ENCODE measurements at places on chromosomes 5 and 9. TPM values are rescaled to one million over a fixed set of nuclear protein-coding genes. Genes with fewer than 3 reads are reported as not detected.

The FAM240B gene
- total RNA-seq, result not detected

GRCh38 chr5:44358421-44358820 is 30.8 kb downstream of the FGF10 start:
- no peak for DNase-seq

DNA sequence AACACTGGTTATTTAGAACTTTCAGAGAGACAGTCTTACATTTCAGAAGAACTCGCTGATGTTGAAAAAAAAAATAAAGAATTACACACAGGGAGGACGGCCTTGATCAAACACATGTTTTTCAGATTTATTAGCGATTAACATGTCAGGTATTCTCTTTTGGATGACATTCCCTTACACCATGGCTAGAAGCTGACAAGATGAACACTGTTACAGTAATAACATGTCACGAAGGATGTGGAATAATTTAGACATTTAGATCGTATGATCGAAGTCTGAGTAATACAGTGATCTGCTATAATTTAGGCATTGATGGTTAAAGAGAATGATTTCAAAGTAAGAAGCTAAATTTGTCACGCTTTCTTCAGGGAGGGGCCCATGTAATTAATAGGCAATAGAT is 24.6 kb upstream of the FBXL7 start:
- DNase-seq, result no peak

DNA sequence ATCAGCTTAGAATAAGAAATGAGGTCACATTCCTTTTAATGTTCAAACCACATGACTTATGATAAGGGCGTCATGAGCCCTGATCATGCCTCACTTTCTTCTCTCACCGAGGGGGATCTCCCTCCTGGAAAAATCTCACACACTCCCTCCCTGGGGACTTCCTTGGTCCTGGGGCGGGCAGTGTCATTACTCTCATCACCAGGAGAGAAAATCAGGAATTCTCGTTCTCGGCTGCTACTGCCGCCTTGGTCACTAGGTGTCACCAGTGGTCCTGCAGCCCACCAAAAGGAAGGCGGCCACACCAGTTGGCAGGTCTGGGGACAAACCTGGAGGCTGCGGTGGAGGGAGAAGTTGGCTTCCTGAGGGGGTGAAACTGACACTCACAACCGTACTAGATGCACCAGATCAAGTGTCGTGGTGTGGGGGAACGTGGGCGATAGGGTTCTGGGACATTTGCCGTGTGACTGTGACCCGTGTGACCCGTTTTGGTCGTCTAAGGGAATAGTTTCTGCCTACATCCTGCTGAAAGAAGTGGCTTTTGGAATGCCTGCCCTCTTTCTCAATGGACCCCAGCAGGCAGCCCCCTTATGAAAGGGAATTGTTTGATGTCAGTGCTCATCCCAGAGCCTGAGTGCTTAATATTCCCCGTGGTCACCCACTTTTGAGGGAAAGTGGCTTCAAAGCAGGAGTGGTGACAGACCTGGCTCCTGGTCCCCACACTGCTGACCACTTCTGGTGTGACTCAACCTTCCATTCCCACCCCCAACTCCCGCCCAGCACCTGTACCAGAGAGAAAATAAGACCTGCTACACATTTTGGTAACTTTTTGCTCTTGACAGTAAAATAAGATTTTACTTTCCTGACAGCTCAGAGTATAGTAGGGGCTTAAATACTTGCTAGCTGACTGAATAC is 63.2 kb downstream of the ACER2 start:
- no peak for DNase-seq

DNA sequence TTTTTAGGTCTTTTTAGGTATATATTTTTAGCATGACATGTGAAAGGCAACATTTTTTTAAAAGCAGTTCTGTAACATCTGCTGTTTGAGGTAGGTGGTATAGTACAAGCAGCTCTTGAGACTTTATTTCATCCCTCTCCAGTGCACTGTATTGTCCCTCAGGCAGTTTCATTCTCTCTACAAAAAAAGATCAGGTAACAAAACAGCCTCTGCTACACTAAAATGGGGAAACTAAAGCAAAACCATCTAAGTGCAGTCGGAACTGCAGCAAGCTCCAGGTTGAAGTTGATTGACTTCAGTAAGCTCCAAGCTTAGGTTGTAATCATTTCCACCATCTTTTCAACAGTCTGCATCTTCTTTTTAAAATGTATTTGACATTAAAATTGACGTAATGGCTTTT is 195.6 kb downstream of the DEPDC1B start:
- DNase-seq, result no peak

- DNase-seq, result no peak
Observed at GRCh38 chr9:80435591-80435990, 863.8 kb downstream of the TLE4 start.

GRCh38 chr5:121189342-121190305 is 662.1 kb upstream of the FTMT start:
- DNase-seq, result no peak

DNA sequence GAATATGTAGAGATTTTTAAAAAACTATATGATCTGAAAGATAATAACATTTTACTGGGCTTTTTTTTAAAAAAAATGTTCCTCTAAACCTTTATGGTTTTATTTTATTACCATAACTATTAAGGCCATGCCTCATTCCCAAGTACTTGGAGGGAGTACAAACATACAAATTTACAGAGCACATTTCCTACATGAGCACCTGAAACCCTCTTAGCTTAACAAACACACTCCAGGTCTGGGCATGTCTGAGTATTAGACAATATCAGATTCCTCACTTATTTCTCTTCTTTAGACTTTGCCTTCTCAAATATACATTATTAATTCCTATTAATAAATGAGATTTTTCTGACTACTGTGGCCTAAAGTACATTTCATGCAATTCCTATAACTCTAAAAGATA is 319.2 kb downstream of the SLCO4C1 start:
- no peak for DNase-seq

The NFIB gene
- 76.4 TPM for total RNA-seq

The PKD2L2 gene
- total RNA-seq, result not detected

DNA sequence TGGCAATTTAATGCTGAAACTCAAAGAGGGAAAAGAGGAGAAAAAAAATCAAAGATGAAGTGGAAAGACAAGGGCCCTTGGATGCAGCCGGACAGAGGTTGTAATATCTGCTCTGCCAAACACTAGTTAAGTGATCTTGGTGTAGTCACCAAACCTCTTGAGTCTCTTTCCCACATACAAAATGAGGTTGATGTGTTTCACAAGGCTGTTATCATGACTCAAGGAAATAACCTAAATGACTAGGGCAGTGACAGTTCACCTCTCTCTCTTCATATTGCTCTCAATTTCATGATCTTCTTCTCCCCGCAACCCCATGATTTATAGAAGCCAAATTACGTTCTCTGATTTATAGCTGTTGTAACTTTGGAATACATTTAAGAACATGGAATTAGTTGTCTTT is 44.9 kb downstream of the PIK3R1 start:
- DNase-seq, result no peak

The FLT4 gene
- total RNA-seq, result 3.4 TPM

- DNase-seq, result no peak
Observed at GRCh38 chr9:123614306-123615263, 258.6 kb downstream of the CRB2 start.

DNA sequence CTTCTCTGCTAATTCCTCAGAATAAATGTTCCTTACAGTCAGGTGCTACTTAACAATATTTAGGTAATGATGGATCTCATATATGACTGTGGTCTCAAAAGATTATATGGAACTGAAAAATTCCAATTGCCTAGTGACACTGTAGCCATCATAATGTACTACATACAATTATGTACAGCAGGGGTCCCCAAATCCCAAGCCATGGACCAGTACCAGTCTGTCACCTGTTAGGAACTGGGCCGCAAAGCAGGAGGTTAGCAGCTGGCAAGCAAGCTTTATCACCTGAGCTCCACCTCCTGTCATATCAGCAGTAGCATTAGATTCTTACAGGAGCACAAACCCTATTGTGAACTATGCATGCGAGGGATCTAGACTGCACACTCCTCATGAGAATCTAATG is 69.6 kb downstream of the NR2F1-AS1 start:
- no peak for DNase-seq

GRCh38 chr9:33331377-33331891 is 41.1 kb downstream of the NFX1 start:
- no peak for DNase-seq

- DNase-seq, result no peak
Observed at GRCh38 chr9:35313916-35314315, 152.1 kb downstream of the UNC13B start.

The CA9 gene
- not detected for total RNA-seq

DNA sequence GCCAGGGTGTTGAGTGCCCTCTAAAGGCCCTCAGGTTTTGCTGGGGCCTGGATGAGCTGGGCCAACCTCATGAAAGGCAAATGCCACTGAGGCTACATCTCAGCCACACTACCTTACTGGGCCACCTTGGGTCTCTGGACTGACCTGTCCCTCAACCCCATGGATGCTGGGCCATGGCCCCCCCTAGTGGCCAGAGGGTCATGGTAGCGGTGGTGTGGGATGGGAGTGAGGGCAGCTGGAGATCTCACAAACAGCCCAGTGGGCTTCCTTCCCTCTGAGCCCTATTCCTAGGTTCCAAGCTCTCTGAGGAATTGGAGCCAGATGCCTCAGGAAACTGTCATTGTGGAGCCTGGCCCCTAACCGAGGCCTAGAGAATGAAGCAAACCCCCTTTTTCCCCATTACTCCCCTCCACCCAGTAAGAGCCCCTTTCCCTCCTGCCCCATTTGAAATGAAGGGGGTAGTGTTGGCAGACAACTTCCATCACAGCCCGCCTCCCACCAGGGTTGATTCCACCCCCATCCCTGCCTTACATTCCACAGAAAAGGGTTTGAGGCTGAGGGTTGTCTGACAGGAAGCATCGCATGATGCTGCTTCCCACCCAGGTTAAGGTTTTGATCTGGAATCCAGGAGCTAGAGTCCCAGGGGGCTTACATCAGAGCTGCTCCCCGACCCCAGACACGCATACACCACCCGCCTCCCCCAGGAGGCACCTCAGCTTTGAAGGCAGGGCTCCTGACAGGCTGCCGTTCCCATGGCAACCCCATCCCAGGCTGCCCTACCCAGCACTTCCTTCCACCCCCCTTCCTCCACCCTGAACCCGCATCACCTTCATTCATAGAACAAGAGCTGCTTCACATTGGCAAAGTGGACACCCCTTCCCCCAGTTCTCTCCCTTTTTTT is 63.9 kb downstream of the PCDH1 start:
- no peak for DNase-seq

The WWC1 gene
- 183 TPM for total RNA-seq

DNA sequence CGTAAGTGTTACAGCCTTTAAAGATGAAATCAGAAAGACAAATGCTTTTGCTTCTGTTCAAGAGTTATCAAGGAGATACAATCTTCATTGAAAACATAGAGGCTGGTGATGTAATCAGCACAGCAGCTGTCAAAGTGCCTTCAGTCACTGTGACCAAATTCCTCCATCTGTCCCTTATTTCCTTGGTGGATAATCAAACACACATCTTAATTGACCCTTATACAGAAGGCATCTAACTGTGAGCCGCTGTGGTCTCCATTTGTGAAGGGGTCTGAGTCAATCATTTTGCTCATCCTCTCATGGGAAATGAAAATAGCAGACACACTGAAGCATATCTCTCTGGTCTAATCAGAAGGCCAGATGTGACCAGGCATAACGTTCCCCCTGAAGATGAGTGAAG is 130.1 kb upstream of the TLR4 start:
- no peak for DNase-seq

The MUSK gene
- total RNA-seq, result not detected

GRCh38 chr5:163645421-163646416 is 140.3 kb downstream of the MAT2B start:
- no peak for DNase-seq

The MARCHF11 gene
- total RNA-seq, result 1.2 TPM

DNA sequence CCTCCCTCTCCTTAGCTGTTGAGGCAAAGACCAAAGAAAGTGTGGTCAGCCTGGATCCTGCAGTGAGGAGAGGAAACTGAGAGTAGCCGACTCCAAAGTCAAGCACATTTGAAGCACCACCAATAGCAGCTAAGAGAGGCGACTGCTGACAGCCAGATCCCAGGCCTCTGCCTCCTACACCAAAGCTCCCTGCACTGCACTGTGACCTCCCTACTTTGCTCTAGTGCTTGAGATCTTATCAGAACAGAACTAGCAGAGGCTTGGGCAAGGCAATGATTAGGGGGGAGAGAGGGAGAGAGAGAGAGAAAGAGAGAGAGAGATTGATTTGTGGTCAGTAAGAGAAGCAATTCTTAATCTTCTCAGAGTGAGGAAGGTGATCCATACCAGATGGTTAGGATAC is 216.3 kb downstream of the CDK5RAP2 start:
- no peak for DNase-seq

The ZNF618 gene
- total RNA-seq, result 23.7 TPM

GRCh38 chr5:64229163-64229774 is 63.6 kb downstream of the RNF180 start:
- no peak for DNase-seq

DNA sequence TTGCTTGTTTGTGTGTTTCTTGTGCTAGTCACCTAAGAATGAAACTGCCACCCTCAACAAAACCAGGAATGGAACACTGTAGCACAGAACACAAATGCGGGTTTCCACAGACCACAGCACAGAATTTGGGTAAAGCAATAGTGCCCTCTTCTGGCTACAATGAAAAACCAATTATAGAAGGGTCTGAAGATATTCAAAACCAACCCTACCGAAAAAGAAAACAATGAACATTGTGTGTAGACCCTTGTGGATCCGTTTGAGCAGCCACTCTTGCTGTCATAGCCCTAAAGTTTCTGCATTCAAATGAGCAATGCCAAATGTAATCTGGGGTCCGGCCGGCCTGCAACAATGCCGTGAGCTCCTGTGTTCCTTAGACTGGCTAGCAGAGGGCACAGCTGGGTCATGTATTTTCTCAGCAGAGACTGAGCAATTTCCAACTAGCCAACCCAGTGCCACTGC is 8.3 kb upstream of the ENC1 start:
- no peak for DNase-seq

The FCN2 gene
- not detected for total RNA-seq
